ENCODE measurements at places on chromosomes 12 and 14.

GRCh38 chr12:109921982-109922381 lies 21.9 kb downstream of the TCHP start:
- no peak for DNase-seq

- no peak for DNase-seq
Measured at GRCh38 chr12:75205558-75205957, 4.1 kb downstream of the KCNC2 start.

DNA sequence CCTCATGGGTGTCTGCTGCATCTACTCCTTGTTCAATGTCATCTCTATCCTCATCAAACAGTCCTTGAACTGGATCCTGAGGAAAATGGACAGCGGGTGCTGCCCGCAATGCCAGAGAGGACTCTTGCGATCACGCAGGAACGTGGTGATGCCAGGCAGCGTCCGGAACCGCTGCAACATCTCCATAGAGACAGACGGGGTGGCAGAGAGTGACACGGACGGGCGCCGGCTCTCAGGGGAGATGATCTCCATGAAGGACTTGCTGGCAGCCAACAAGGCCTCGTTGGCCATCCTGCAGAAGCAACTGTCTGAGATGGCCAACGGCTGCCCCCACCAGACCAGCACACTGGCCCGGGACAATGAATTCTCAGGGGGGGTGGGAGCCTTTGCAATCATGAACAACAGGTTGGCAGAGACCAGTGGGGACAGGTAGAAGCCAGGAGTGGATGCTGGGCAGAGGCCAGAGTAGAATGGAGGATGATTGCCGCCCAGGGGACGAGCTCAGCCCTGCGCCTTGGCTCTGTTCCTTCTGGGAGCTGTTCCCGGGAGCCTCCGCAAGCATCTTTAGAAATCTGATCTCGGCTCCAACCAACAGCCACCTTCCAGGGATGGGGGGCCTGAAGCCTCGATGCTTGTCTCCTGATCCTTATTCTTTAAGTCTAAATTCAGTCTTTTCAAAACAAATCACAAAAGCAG lies 71.6 kb upstream of the PSMC1 start:
- DNase-seq = no peak

GRCh38 chr12:51874000-51874399 lies 13.9 kb upstream of the ANKRD33 start:
- no peak for DNase-seq

DNA sequence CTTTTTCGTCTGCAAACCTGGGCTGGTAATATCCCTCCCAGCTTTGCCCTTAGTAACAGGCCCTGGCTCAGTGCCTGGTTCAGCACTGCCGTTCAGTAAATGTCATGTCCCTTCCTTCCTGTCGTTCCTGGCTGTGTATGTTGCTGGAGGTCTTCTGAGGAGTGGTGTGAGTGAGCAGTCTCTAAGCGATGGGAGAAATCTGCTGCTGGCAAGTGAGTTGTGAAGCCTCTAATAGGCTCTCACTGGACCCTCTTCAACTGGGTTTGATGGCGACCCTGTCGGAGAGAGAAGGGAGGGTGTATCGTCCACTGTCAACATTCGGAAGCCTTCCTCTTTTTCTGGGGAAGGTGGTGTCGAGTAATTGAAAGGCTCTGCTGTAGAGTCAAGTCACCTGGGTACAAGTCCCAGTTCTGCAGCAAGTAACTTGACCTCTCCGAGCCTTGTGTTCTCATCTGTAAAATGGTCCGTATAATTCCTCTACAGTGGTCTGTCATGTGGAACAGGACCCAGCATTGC lies 62.8 kb downstream of the HRK start:
- DNase-seq = peak; percentile 65

DNA sequence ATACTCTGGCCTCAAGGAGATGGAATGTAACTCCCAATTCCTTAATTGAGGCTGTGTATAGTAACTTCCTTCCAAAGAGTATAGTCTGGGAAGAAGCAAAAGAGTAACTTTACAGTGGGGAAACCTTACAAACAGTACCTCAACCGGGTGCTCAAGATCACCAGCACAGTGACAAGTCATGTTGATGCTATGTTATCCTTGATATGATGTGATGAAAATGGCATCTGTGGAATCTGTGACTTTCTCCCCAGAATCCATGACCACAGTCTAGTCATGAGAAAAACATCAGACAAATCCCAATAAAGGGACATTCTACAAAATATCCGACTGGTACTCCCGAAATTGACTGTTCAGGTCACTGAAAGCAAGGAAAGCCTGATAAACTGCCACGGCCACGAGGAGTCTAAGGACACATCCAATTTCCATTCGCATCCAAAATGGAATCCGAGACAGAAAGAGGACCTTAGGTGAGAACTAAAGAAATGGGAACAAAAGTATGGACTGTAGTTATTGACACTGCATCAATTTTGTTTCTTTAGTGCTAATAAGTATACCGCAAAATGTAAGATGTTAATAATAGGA lies 97.3 kb upstream of the FRMD6 start:
- DNase-seq = no peak

- DNase-seq = no peak
Measured at GRCh38 chr14:97888331-97888730, 1091.1 kb downstream of the VRK1 start.

- no peak for DNase-seq
Measured at GRCh38 chr12:113120670-113121370, 14.7 kb downstream of the RASAL1 start.

GRCh38 chr14:60563113-60563512 lies 54.2 kb downstream of the SIX6 start:
- DNase-seq = no peak
